ENCODE measurements at places on chromosomes 12 and 14. TPM values are rescaled to one million over a fixed set of nuclear protein-coding genes. Genes with fewer than 3 reads are reported as not detected.

The TMEM233 gene
- total RNA-seq, result 0.11 TPM

The RHOJ gene
- 133 TPM for total RNA-seq

The ITPR2 gene
- 15.9 TPM for total RNA-seq

The SYT1 gene
- 5.2 TPM for total RNA-seq

The FSCB gene
- not detected for total RNA-seq

The KRT8 gene
- total RNA-seq, result 9.4 TPM

The TSHR gene
- total RNA-seq, result not detected

The CD4 gene
- total RNA-seq, result not detected

The WNT1 gene
- total RNA-seq, result not detected

The PPP1R12A gene
- total RNA-seq, result 98.3 TPM

The TRIM9 gene
- total RNA-seq, result under 0.01 TPM

The TAS2R8 gene
- 0.11 TPM for total RNA-seq

The LTA4H gene
- total RNA-seq, result 53.4 TPM

The TESPA1 gene
- not detected for total RNA-seq

The IAPP gene
- total RNA-seq, result not detected

The RASSF9 gene
- 6.1 TPM for total RNA-seq

The SLCO1B3 gene
- not detected for total RNA-seq

The EML1 gene
- total RNA-seq, result 40.1 TPM

The FUT8 gene
- 12.2 TPM for total RNA-seq

The VPS33A gene
- total RNA-seq, result 16.9 TPM

The AKAP3 gene
- total RNA-seq, result 1.3 TPM

The GUCY2C gene
- total RNA-seq, result not detected

The ERO1A gene
- 42.7 TPM for total RNA-seq

The MYF6 gene
- total RNA-seq, result not detected

The AQP6 gene
- not detected for total RNA-seq

The DHRS4 gene
- 59.6 TPM for total RNA-seq

The JPH4 gene
- not detected for total RNA-seq

The C14orf39 gene
- not detected for total RNA-seq

The GPR162 gene
- 0.09 TPM for total RNA-seq

The CD163 gene
- total RNA-seq, result not detected

The NFE2 gene
- total RNA-seq, result not detected

The OR4E2 gene
- total RNA-seq, result not detected

The CLBA1 gene
- total RNA-seq, result 5.7 TPM
